Cardiac septum (tissue), 1 donor: ENCODE measurements at places on chromosomes 12 and 14. TPM values are rescaled to one million over a fixed set of nuclear protein-coding genes. Genes with fewer than 3 reads are reported as not detected.

DNA sequence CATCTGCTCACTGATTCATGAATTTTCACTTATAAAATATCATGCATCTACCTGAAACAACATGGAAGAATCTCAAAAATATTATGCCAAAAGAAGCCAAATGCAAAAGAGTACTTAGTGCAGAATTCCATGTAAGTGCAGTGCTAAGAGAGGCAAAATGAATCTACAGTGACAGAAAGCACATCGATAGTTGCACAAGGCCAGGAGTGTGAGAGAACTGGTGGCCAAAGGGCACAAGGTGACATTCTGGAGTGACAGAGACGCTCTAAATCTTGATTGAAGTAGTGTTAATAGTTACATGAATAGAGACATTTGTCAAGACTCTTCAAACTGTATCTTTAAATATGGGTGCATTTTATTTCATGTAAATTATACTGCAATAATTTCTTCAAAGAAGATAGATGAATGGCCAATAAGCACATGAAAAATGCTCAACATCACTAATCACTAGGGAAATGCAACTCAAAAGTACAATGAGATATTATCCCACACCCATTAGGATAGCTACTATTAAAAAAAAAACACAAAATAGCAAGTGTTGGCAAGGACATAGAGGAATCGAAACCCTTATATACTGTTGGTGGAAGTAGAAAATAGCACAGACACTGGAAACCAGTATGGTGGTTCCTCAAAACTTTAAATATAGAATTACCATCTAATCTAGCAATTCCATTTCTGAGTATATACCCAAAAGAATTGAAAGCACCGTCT lies 71.7 kb upstream of the KICS2 start:
- no peak for DNase-seq

- DNase-seq = no peak
Measured at GRCh38 chr14:94285158-94285557, 7.9 kb downstream of the SERPINA10 start.

DNA sequence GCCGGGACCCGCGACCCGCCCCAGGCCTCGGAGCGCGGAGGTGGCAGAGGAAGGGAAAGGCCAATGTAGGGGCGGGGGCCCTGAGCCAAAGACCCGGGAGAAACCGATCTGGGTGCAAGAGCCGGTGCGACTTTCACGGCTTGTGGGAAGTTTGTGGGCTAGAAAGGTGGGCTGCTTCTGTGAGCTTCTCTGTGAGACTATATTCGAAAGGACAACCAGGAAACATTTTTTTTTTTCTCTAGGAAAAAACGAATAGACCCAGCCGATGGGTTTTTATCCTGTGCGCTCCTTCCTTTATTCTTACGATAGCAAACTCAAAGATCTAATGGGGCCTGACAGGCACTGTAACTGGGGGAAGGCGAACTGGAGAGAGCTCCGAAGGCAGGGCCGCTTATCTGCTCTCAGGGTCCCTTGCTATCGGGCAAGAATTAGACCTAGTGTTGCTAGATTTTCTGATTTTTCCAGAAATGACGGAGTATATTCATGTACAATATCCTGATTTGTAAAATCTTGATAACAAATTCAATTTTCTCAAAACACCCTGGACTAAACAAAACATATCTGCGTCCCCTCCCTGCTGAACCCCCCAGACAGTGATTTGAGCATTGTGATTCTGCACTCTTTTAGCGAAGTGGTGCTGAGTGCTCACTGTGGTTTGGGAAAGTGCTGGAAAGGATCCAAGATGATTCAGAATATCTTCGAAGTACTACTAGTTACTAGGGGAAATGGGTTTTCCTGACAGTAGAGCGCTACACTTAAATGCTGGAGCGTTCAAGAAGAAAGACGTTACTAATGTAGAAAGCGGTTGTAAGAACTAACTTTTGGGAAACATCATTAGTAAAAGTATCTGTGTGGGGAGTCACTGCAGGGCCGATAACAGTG lies 563 bp upstream of the STXBP6 start:
- no peak for DNase-seq

DNA sequence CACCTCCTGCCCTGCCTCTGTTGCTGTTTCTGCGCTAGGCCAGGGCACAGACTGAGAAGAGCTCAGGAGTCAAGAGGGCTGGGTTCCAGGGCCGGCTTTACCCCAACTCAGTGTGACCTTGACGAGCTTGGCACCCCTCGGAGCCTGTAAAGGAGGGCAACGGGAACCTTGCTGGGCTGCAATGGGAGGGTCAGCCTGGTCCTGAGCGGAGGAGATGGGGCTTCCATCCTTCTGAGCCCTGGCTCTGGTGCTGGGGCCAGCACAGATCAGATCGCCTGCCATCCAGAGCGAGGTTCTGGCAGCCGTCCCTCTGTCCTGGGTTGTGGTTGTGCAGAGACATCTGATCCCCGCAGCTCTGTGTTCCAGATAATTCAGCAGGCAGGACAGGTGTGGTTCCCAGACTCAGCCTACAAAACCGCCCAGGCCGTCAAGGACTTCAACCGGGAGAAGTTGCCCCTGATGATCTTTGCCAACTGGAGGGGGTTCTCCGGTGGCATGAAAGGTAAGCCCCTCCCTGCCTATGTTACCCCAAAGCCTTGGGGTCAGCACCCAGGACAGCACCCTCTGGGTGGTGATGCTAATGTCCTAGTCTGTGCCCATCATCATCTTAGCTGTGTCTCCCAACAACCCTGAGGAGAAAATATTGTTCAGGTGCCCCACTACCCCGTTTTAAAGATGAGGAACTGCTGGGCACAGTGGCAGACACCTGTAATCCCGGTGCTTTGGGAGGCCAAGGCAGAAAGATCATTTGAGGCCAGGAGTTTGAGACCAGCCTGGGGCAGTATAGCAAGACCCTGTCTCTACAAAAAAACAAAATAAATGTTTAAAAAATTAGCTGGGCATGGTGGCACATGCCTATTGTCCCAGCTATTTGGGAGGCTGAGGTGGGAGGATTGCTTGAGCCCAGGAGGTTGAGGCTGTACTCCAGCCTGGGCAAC lies 50.2 kb downstream of the FOXN4 start:
- DNase-seq = no peak

The C12orf42 gene
- not detected for total RNA-seq

GRCh38 chr14:21024585-21025370 lies at the start of gene NDRG2:
Gene NDRG2 (minus strand): TSS chr14:21025061. CDS start chr14:21023315, 1,746 bp downstream.
- DNase-seq = peak; percentile 90

The TSPAN19 gene
- not detected for total RNA-seq

DNA sequence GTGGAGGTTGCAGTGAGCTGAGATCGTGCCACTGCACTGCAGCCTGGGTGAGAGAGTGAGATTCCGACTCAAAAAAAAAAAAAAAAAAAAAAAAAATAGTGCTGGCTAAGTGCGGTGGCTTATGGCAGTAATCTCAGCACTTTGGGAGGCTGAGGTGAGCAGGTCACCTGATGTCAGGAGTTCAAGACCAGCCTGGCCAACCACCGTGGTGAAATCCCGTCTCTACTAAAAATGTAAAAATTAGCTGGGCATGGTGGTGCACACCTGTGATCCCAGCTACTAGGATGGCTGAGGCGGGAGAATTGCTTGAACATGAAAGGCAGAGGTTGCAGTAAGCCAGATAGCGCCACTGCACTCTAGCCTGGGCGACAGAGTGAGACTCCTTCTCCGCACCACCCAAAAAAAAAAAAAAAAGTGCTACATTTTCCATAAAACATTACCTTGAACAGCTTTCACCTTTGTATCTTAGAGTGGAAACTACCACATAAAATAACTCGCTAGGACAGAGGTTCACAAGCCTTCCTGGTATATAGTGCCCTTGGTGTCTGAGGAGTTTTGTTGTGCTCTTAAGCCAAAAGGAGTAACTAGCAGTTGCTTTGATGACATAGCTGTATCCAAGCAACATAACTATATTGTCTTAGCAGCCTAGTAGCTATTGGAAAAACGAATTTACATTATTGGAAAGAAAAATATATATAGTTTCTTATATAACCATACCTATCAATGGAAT lies 11.1 kb downstream of the PTGES3 start:
- DNase-seq = no peak

DNA sequence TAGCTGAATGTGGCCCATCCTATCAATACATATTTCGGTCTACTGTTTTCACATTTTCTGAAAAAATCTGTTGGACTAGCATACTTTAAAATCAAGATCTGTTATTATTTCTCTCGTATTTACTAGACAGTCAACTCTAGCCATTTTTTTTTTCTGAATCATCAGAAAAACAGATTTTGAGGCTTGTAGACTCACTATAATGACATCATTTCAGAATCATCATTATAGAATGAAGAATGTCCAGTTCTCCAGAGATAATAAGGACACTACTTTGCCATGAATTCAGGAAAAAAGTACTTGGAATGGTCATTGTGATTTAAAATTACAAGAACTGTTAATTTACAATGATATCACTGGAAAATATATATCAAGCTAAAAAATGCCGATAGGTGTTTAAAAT lies 589.8 kb downstream of the KCNH5 start:
- DNase-seq = no peak

- DNase-seq = no peak
Measured at GRCh38 chr12:132190012-132190755, 45.9 kb downstream of the NOC4L start.

DNA sequence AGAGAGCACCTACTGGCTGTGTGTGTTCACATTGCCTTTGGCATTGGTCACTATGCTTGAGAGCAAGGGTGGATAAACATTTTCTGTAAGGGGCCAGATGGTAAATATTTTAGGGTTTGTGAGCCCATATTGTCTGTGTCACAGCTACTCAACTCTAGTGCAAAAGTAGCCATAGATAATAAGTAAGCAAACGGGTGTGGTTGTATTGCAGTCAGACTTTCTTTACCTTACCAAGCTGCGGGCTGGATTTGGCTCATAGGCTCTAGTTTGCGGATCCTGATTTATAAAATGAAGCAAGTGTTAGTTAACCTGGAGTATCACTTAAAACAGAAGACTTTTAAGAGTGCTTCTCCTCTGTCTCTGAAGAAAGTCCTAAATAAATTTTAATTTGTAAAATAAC lies 169.0 kb downstream of the KICS2 start:
- no peak for DNase-seq

The LRP1 gene
- total RNA-seq = 103 TPM

GRCh38 chr12:22765421-22766130 lies 140.6 kb downstream of the ETNK1 start:
- DNase-seq = no peak

The COX6A1 gene
- 232 TPM for total RNA-seq

The INHBE gene
- total RNA-seq = 0.73 TPM

DNA sequence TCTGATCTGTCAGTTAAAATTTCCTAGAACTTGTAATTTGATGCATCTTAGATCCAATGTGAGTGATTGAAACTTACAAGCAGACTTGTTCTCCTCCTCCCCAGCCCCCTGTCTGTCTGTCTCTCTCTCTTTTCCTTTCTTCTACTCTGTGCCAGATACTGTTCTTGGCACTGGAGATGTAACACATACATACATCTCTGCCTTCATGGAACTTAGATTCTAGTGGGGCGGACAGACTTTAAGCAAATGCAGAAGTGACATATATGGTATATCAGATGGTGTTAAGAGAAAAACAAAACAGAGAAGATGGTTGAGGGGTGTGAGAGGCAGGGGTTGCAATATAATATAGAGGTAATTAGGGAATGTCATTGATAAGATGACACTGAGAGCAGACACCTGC lies 6.6 kb downstream of the CHST11 start:
- no peak for DNase-seq

GRCh38 chr12:51076236-51076930 lies 7.0 kb downstream of the CSRNP2 start:
- DNase-seq = no peak

GRCh38 chr12:109329686-109330085 lies 18.0 kb upstream of the MYO1H start:
- no peak for DNase-seq

DNA sequence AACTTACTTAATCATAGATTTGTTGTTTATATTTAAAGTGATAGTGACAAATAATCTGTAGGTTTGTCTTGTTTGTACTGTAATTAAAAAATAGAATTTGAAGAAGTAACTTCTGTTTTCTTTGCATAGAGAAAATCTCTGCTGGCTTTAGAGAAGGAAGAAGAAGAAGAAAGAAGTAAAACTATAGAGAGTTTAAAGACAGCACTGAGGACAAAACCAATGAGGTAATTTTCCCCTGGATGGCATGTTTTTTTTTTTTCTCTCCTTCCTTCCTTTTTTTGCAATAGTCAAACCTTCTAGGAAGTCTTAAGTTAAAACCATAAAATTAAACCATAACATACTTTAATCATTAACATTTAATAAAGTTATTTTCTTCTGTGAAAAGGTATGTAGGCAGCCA lies 131.9 kb downstream of the DAAM1 start:
- no peak for DNase-seq

The AQP2 gene
- total RNA-seq = not detected

The POU6F1 gene
- 9.1 TPM for total RNA-seq

DNA sequence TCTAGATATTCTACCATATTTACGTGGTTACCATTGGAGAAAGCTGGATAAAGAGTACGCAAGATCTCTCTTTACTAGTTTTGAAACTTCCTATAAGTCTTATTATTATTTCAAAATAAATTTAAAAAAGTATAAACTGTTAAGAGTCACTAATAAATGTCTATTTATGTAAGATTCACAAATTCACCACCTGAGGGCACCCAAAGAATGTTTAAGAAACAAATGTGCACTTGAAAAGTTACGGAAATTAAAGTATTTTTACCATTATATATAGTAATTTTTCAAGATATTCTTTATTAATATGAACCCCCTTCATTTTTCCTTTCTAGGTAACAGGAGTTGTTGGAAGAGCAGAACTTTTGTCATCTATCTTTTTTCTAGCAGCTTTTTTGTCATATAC lies 11.9 kb downstream of the TMTC3 start:
- DNase-seq = no peak

The SLC5A8 gene
- total RNA-seq = not detected

The PRIM1 gene
- total RNA-seq = 2.0 TPM

DNA sequence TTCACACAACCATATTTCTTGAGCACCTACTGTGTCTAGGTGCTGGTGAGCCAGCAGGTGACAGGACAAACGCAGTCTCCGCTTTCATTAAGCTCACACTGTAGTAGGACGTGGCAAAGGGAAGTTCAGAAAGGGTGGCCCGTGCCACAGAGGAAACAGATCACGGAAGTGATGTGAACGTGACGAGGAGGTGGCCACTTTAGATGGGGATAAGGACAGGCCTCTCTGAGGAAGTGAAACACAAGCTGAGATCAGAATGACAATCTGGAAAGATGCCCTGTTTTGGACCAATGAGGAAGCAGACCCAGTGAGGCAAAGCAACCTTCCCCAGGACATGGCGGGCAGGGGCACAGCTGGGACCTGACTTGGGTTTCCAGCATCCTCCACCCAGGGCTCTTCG lies 127.4 kb upstream of the PRMT8 start:
- DNase-seq = no peak
